Stimulated activated CD8-positive, alpha-beta memory T cell treated with anti-CD3 and anti-CD28 coated beads, Interleukin-7, amount 100 ng/mL, for 1 hour (primary cell): ENCODE measurements at places on chromosomes 16 and 17.
A peak's percentile ranks its signal among the peaks of the same experiment; 100 is the strongest.

GRCh38 chr17:33529816-33530215 is 236.7 kb upstream of the ASIC2 start:
- DNase-seq: no peak

- no peak for DNase-seq
Observed at GRCh38 chr16:87662254-87663204, 60.2 kb downstream of the JPH3 start.

- DNase-seq: no peak
Observed at GRCh38 chr17:55454906-55455474, 33.4 kb upstream of the MMD start.

DNA sequence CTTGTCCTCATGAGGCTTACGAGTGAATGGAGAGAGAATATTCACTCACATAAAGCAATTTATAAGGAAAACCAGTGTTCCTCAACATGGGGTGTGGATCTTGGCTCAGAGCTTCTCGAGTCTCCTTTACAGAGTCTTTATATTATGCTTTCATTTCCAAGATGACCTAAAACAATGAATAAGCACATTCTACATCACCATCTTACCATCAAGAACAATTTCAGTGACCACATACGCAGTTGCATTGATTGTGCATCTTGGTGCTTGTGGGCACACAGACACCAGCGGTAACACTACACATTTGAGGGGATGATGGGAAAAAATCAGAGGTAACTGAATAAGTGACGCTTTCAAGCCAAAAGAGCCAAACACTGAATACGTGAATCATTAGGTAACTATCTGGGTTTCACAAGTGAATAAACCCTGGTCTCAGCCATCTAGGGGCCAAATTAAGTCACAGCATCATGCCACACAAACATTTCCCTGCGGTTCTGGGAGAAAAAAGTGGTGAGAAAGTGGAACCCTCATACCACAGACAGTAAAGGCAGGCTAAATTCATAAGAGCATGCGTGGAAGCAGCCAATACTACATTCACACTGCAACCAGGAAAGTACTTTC is 9.4 kb downstream of the CWC25 start:
- DNase-seq: no peak

DNA sequence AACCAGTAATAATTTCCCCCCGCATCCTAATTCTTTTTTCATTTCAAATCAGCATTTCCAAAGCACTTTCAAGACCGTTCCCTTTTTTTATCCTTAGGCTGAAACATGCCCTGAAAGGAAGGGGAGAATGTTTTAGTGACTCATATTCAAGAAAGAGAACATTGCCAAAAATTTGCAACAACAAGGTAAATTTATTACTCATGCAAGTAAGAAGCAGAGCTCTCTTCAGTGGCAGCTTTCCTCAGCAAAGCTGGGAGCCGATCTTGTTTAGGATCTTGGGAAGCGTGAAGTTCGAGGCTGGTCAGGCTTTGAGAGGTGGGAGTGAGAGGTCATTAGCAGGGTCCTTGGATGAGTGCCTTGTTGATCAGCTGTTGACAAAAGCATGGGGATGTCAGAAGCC is 129.5 kb downstream of the PRKCA start:
- no peak for DNase-seq

DNA sequence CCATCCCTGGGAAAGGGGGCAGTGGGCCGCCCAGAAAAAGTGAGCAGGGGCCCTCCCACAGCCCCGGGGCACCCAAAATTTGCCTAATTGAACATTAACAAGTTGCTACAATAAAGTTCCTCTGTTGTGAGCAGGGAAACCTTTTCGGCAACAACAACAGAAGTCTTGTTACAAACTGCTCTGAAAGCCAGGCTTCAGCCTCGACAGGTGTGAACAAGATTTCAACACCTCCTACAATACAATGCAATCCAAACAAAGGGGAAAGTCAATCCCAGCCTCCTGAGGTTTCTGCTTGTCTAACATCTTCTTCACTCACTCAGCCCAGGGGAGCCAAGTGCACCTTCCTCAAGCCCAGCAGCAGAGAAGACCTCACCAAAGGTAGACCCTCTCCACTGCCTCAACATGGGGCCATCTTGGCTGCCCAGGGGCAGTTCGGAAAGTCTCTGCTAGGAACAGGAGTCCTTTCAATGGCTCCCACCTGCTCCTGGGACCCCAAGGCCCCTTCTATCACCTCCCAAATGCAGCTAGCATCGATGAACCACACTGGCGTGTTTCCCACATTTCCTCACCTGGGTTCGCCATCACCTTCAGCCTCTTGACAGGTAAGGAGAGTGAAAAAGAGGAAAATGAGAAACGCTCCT is 19.1 kb downstream of the ZFHX3 start:
- DNase-seq: no peak

GRCh38 chr16:89025636-89026035 is 48.6 kb upstream of the CBFA2T3 start:
- no peak for DNase-seq

GRCh38 chr17:69734656-69735055 is 320.2 kb downstream of the MAP2K6 start:
- no peak for DNase-seq

DNA sequence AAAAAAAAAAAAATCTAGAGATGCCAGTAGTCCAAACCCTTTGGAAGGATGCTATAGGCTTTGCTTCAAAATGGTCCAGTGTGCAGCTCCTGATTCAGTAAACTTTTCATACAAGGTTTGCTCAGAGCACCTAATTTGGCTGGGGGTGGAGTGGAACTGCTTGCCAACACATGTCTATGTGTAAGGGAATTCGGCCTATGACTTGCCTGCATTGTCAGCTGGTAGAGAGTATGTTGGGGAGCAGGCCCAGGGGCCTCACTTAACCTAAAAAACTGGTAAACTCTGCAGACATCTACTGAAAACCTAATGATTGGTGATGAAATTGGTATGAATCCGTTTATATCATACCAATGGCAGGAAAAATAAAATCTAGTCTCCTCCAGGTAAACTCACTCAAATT is 1.5 kb upstream of the MFSD6L start:
- no peak for DNase-seq

DNA sequence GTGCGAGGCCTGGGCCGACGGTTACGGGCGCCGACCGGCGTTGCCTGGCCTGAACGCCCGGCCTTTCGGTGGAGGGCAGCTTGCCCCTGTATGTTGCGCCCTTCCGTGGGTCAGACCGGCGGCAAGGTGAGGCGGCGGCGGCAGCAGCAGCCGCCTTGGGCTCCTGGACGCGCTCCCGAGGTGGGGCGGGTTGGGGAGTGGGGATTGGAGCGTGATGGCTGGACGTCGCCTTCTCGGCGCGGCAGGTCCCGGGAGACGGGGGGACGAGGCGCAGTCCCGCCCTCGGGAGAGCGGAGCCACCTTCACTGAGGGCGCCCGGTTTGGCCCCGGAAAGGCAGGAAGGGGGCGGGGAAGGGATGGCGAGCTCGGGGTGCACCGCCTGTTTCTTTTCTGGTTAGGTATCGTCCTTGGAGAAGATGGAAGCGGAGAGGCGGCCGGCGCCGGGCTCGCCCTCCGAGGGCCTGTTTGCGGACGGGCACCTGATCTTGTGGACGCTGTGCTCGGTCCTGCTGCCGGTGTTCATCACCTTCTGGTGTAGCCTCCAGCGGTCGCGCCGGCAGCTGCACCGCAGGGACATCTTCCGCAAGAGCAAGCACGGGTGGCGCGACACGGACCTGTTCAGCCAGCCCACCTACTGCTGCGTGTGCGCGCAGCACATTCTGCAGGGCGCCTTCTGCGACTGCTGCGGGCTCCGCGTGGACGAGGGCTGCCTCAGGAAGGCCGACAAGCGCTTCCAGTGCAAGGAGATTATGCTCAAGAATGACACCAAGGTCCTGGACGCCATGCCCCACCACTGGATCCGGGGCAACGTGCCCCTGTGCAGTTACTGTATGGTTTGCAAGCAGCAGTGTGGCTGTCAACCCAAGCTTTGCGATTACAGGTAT is 671 bp downstream of the DGKE start:
- peak; percentile 46 for DNase-seq

DNA sequence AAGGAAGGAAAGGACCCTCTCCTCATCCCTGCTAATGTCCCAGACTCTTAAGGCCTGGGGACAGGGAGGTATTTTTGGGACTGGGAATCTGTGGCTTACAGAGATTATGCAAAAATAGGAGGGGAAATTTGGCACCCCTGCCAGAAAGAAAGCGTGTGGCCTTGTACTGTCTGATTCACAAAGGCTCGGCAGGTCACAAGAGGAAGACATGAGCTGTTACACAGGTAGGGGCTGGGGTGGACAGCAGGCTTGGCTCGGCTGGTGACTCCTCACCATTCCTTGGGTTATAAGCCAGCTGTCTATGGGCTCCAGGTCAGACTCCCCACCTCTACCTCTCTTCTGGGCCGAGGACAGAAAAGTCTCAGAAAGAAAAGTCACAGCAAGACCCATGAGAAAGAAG is 20.7 kb upstream of the SREBF1 start:
- no peak for DNase-seq

- DNase-seq: no peak
Observed at GRCh38 chr17:60173304-60173819, 23.6 kb downstream of the CA4 start.

- no peak for DNase-seq
Observed at GRCh38 chr17:75604034-75604695, 16.6 kb downstream of the MYO15B start.

GRCh38 chr17:52147872-52148271 is 10.6 kb downstream of the CA10 start:
- DNase-seq: no peak

GRCh38 chr17:33324736-33325135 is 31.6 kb upstream of the ASIC2 start:
- no peak for DNase-seq

DNA sequence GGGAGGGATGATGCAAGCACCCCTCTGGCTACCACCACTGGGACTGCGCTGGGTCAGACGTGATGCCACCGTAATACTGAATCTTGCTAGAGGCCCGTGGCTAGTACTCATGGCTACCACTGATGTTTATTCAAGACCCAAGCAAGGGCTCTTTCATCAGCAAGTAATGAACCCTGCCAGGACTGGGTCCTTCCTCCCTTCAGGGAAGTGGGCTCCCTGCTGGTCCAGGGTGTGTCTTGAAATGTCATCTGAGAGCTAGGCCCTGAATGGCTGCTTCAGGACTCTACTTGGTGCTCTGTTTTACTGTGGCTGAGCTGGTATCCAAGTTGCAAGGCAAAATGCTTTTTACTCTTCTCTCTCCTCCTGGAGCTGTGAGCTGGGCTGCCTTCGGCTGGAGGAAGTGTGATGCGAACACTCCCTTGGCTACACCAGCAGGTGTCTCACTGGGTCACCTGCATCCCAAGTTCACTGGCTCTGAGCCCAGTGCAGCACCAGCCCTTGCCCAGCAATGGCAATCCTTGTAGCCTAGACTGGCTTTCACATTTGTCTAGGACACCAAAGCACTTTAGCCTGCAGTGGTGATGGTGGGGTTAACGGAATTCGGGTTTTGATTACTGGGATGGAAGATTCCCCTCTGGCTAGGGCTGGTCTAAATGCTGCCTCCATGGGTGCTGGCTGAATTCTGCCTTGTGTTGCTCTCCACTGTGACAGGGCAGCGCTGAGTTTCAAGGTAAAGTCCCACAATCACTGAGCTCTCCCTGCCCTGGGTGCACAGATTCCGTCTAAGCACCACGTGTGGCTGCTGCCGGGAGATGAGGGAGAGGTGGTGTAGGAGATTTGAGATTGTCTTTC is 98.6 kb downstream of the USP22 start:
- DNase-seq: no peak

DNA sequence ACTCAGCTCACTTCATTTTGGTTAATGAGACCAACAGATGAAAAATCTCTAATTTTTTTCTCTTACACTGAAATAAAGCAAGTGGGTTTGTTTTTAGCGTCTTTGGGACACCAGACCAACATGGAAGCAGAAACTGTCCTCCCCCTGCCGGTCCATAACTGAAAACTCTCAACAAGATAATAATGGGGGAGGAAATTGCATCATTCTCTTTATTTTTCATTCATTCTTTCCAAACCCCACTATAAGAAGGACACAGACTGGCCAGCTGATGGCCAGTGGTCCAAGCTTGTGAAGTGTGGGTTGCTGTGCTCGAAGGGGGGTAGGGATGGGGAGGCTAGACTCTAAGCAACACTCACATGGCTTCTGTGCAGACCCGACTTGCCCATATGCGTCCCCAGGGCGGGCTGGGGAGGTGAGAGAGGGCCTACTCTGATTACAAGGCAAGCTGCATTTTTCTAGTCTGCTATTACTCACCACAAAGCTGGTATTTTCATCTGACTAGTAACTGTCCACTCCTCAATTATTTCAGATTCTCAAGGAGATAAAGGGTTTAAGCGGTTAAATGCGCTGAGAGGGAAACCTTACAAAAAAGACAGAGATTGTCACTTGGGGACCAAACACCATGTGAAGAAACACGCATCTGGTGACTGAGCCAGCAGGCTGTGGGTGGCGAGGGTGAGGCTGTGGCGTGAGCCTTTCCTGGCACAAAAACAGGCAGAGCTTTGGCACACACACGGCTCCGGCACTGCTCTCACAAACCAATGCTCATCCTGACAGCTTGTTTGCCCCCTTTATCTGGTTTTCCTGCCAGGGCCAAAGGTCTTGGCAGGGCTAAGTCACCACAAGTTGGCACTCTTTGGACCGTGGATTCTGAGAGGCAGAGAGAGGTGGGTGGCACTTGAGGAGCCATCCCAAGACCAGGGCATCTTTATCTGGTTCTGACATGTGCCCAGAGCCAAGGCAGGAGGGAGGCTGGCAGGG is 38.2 kb downstream of the MARF1 start:
- no peak for DNase-seq

- no peak for DNase-seq
Observed at GRCh38 chr16:86362155-86362849, 148.0 kb upstream of the FOXF1 start.

GRCh38 chr16:9004183-9004582 is 40.5 kb upstream of the USP7 start:
- no peak for DNase-seq

GRCh38 chr17:77829843-77830799 is 128.4 kb upstream of the TNRC6C start:
- DNase-seq: no peak

DNA sequence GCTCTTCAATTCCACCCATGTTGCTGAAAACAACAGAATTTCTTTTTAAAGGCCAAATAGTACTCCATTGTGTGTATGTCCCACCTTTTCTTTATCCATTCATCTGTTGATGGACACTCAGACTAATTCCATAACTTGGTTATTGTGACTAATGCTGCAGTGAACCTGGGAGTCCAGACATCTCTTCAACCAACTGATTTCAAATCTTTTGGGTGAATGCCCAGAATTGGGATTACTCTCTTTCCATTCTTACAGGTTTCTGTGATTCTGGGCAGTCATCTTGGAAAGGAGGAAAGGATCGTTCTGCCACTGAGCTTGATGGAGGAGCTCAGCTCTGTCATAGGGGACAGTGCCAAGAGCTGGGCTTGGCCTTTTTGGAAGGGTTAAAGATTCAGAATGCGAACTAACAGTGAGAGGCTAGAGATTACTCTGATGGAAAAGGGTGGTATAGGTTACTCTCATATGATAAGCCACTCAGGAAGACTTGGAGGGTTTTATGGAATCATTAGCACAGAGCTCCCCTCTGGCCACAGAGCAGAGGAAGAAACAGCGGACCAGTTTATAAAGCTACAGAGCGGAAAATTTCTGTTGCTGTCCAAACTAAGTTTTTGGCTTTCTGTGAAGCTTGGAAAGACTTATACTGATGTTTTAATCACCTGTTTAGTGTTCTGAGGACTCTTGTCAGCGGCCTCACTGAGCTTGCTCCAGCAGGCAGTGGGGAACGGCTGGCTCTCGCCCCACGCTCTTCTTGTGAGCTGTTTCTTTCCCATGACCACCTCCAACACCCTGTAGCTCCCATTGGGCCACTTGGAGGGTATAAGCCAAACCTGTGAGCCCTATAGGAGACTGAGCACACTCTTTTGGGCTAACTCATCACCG is 48.3 kb downstream of the HIC1 start:
- no peak for DNase-seq

- no peak for DNase-seq
Observed at GRCh38 chr17:6675201-6675825, 23.8 kb downstream of the C17orf100 start.

GRCh38 chr16:1890024-1890707 is 18.2 kb upstream of the MEIOB start:
- DNase-seq: no peak
